GM13976 (cell line): ENCODE measurements at places on chromosomes 2 and 18.

DNA sequence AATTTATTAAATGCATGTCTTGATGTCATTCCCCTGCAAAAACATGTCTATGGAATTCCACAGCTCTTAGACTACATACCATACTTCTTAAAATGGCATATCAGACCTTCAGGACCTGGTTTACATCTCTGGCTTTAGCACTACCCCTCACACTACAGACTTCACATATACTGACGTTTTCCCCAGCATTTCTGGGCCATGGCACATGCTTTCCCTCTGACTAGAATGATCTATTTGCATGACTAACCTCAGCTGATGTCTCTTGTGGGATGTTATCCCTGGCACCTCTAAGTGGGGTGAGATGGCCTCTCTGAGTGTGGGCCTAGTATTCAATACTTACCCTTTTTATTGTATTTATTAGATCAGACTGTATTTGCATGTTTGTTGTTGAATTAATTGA lies 381.6 kb downstream of the ERBB4 start:
- no peak for DNase-seq

GRCh38 chr2:165149439-165149838 lies 54.4 kb downstream of the SCN3A start:
- DNase-seq: peak; percentile 6

- DNase-seq: no peak
These were observed 104.4 kb upstream of the SLC39A10 start for GRCh38 chr2:195552581-195552980.

GRCh38 chr2:27356056-27356381 lies 545 bp downstream of the GTF3C2 start:
- peak; percentile 74 for DNase-seq

GRCh38 chr18:42509750-42510415 lies 554.8 kb downstream of the PIK3C3 start:
- DNase-seq: no peak

DNA sequence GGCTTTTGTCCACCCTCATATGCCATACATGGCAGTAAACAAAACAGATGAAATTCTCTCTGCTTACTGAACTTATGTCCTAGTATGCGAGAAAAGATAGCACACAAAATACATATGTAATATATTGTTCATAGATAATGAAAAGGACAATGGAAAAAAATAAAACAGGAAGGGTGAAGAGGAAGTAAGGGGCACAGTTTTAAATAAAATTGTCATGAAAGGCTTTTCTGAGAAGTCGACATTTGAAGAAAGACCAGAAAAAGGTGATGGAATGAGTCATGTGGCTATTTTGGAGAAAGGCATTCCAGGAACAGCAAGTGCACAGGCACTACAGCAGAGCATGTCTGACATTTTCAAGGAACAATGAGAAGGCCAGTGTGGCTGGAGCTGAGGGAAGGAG lies 56.4 kb downstream of the KCNH7 start:
- no peak for DNase-seq

DNA sequence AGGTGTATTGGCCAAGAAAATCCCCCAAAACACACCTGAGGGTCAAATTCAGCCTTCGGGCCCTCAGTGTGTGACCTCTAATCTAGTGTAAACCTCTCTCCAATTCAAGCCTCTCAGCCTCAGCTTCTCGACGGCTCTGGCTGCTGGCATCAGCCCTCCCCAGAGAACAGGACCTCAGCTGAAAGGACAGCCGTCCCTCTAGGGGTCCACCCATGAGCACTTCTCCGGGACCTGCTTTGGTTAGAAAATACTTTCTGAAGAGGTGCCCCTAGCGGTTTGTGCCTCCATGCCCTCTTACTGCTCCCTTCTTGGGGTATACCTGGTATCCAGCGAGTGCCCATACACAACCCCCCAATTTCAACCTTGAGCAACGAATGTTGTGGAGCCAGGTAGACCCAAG lies 48.8 kb downstream of the INHBB start:
- DNase-seq: no peak

GRCh38 chr2:127424598-127425520 lies 6.6 kb downstream of the PROC start:
- DNase-seq: peak; percentile 8

GRCh38 chr2:112936927-112937232 lies 25.9 kb downstream of the IL37 start:
- DNase-seq: no peak

GRCh38 chr2:131724019-131724418 lies 196.3 kb downstream of the CCDC74A start:
- no peak for DNase-seq

- DNase-seq: peak; percentile 6
These were observed 89.5 kb upstream of the ZNF519 start for GRCh38 chr18:14221689-14222088.

DNA sequence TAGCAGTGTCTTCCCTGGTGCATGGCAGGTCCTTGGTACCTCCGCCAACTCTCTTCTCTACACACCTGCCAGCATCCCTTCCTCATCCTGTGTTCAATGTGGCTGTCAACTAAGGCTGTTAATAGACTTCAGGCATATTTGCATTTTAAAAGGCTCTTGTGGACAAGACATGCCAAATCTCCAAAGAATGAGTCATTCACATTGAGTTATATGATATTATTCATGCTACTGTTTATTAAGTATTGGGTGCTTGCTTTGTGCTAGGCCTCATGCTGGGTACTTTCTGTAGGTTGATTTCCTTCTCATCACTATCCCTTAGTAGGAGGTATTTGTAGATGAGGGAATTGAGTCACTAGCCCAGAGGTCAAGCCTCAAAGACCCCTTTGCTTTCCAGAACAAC lies 5.2 kb downstream of the MYO1B start:
- no peak for DNase-seq

DNA sequence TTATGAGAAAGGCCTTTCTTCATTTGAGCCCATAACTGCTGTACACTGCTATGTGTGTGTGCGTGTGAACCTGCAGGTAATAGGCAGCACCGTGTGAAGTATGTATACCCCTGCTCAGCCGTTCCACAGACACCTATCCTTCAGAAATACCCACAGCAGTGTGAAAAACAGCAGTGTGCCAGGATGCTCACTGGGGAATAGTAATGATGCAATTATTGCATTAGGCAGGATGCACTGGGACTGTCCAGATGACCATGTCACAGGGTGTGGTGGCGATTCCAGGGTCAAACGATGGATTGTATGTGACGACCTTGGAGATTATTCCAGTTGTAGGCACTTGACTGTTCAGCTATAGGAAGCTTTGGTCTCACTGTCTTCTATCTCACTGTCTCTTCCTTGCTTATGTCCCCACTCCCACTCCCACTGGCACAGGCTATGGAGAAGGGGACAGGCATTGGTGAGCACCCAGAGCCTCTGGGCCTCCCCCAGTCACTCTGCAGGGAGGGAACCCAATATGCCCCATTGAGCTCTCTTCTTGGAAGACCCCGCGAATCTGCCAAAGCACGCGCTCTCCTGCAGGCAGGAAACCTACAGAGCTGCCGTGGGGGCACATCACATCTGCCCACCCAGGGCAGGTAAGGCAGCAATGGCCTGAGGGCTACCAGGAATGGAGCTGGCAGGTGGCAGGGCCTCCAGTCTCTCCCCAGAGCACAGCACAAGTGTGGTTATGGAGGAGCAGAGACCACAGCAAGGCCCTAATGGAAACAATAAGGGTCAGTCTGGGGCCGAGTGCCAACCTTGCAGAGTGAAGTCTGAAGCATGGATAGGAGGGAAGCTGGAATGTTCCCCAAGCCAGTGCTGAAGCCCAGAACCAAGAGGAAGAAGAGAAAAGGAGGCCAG lies 518.9 kb upstream of the RAB6C start:
- DNase-seq: no peak

DNA sequence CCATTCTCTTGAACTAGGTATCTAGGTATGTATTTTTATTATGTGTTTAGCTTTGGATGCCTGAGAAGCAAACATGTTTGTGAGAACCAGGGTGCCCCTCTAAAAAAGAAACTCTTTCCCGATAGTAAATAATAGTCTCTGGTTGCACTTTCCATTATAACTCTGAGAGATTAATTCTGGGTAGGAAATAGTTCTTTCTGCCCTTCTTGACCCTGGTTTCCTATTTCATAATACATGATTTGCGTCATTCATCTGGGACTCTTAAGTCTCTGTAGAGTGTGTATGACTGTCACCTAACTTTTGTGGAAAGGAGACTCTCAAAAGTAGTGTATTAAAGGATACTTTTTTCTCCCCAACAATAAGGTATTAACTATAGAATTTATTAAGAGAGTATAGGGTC lies 31.5 kb downstream of the ACSL3 start:
- DNase-seq: no peak

- no peak for DNase-seq
These were observed 138.0 kb upstream of the DNMT3A start for GRCh38 chr2:25479761-25480160.

GRCh38 chr2:8103085-8103708 lies 578.7 kb upstream of the ID2 start:
- DNase-seq: no peak

GRCh38 chr2:112516801-112517200 lies 25.5 kb upstream of the POLR1B start:
- no peak for DNase-seq

DNA sequence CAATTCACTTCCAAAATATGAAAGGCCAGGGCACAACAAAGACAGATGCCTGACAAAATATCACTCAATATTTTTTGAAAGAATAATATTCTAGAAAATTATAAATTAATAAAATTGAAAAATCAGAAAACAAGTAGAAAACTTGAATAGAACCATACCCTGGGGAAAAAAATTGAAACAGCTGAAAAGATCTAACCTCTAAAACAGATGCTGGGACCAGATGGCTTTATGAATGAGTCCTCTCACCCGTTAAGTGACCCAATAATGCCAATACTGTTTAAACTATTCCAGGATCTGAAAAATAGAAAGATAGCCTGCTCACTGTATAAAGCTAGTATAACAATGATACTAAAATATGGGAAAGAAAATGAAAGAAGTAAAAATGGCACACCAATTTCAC lies 322.3 kb upstream of the VWC2L start:
- DNase-seq: no peak

- no peak for DNase-seq
These were observed 187.7 kb upstream of the HAAO start for GRCh38 chr2:42979870-42980763.

DNA sequence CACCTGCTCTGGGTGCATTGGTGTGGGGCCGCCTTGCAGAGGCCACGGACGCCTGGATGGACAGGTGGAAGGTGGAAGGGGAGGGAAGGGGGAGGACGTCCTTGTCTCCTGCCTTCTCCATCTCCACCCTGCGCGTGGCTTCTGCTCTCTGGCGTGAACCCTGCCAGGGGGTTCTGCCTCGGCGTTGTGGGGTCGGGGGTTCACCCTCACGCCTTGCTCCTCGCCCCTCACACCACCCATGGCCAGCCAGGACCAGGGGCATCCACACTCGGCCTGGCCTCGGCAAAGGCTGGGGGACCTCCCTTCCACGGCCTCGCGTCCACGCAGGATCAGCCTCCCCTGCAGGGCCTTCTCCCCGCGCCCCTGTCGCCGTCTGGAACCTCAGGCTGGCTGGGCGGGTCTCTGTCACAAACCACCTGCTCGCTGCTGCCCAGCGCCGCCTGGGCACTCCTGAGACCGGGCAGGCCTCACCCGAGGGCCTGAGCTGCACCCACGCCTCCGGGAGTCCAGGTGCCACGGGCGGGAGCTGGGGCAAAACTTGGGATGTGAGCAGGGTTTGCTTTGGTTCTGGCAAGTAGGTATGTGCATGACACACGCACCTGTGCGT lies 655.9 kb downstream of the GALR1 start:
- DNase-seq: no peak

DNA sequence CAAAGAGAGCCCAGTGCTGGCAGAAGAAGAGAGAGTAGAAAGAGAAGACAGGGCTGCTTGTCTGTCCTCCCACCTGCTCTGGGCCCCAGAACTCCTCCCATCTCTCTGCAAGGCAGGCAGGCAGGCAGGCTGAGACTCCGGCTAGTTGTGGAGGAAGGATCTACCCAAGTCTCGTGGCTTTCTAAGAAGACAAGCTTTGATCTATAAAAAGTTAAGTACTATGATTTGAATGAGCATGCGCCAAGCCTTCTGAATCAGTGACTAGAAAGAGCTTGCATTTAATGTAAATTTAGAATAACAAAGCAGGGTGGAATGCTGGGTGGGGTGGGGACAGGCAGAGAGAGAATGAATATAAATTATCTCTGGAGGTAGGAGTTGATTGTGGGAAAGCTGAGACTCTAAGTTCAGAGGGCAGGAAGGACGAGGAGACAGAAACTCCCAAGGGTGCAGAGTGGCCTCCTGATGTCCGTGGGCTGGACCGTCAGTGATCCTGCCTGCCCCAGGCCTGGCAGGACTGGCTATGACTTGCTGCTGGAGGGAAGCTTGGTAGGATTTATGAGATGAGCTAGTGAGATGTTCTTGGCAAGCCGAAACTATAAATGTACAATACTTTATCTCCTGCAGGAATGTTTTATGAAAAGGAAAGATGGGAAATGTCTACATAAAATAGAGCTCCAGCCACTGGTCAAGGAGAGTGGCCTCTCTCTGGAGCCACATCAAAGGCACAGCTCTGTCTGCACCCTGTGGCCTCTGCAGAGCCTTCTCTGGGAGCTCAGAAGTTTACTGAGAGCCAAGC lies 447.5 kb downstream of the TNS1 start:
- DNase-seq: no peak

DNA sequence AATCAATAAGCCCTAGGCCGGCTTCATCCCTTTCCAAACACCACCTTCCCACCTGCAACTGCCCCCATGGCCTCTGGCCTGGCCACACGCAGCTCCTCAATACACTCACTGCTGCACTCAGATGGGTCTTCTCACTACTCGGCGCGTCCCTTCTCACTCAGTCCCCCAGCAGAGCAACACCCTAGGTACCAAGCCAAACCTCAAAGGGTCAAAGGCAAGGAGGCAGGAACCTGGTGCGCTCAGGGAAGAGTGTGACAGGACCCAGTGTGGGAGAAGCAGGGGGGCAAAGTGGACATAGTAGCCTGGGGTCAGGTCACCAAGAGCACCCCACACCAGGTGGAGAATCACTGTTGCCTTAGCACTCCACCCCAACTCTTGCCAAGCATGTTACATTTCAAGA lies 90.6 kb downstream of the TTC32 start:
- no peak for DNase-seq

DNA sequence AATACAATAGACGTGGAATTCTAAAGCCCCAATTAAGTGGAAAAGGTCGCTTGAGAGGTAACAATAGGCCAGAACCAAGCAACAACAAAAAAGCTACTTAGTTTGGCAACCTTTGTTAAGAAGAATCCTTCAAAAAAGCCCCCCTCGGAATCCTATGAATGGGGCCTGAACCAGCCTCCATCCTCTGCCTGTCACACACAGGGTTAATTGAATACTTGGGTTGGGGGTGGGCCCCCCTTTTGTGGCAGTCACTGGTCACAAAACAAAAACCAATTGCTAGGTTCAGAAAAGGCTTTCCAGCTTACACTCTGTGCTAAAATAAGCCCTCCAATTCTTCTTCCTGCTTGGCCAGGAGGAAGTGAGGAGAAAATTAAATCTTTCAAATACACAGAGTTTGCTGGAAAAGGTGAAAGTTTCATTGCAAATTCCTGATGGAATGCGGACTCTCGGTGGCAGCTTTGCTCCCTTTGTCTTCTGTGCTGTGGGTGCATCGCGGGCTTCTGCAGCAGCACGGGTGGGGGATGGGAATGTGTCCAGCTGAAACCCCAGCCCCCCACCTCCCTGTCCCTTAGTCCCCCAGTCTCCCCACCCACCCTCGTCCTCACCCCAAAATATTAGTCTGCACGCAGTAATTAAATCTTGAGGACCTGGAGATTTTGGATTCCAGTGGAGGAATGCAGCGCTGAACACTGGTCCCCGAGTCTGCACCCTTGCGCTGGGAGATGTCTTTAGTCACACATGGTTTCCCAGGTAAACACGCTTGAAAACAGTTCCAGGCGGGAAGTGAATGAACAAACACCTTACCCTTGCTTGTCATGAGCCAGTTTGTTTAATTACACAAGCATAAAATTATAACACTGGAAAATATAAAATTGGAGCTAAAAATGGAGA lies 254.3 kb downstream of the SOX11 start:
- DNase-seq: no peak

GRCh38 chr18:49588971-49589370 lies 27.1 kb downstream of the LIPG start:
- no peak for DNase-seq
